ENCODE measurements at places on chromosomes 4 and X.

- DNase-seq: no peak
Measured at GRCh38 chr4:178165951-178166308, 723.7 kb upstream of the AGA start.

- DNase-seq: no peak
Measured at GRCh38 chrX:130702867-130703707, 199.9 kb downstream of the ENOX2 start.

- DNase-seq: no peak
Measured at GRCh38 chrX:130952266-130953043, 49.4 kb upstream of the ENOX2 start.

DNA sequence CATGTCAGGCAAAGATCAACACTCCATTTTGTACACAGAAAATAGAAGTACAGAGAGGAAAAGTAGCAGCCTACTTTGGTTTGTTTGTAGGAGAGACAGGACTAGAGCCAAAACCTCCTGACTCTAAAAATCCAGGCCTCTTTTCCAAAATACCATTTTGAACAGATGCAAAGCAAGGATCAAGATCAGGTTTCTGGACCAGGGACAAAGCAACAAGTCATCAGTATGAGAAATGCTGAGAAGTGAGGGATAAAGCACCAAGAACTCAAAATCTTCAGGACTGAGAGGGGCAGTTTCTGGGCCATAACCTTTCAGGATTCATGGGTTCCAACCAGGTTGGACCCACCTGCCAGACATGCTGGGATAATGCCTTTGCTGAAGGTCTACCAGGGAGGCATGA lies 36.6 kb upstream of the MBTPS2 start:
- no peak for DNase-seq

- DNase-seq: no peak
Measured at GRCh38 chr4:15213302-15213970, 211.2 kb downstream of the CPEB2 start.

DNA sequence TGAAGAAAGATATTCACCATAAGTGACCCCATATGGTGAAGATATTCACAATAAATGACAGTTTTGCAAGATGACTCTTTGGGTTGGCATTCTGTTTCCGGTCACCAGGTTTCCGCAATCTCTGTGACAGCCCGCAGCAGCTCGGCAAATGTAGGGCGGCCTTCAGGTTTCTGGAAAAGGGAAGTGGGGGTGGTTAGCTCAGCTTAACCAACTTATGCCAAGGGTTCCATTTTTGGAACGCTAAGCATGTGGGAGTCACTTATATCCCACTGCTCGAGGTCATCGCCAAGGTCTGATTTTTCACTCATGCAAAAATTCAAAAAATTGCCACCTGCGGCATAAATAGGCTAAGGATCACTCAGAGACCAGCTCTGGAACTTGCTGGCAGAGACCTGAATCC lies 51.0 kb downstream of the NIPAL1 start:
- no peak for DNase-seq

- no peak for DNase-seq
Measured at GRCh38 chr4:22029803-22030202, 81.2 kb upstream of the KCNIP4 start.

DNA sequence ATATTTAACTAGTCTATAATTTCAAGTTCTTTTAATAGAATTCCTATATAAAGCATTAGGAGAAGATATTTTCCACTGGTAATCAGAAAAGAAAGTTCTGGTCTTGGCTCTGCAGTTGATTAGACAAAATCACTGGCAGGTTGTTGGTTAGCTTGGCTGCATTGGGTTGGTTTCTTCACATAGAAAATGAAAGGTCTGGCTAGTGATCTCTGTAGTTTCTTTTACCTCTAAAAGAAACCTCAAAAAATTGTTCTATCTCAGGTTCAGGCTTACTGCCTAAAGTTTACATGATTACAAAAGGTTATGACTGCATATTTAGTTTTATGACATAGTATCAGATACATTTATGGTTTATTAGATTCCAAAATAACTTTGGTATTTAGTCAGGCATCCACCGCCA lies 95.8 kb upstream of the NAP1L5 start:
- no peak for DNase-seq

- DNase-seq: no peak
Measured at GRCh38 chrX:153445856-153446635, at the start of gene TREX2. TSS of gene TREX2 (minus strand) at chrX:153446056. CDS start at chrX:153445430, 626 bp downstream.

- no peak for DNase-seq
Measured at GRCh38 chrX:127259742-127260141, 440.2 kb downstream of the PRR32 start.

- DNase-seq: no peak
Measured at GRCh38 chr4:176856421-176856820, 63.7 kb upstream of the VEGFC start.

DNA sequence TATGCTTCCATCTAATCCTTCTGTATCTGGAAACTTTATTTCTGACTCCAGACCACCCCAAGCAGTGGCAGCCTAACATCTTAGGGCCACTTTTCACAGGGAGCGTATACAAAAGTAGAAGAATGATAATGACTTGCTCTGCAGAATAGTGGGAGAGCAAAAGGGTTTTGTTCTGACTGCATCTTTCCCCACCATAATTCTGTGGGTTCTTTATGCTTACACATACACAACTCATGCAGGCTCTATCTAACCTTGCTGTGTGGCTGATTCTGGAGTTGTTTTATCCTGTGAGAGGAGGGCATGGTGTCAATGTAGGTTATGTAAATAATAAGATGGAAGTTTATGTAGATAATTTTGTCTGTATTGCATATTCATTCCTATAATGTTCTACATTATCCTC lies 42.4 kb upstream of the NDNF start:
- no peak for DNase-seq

GRCh38 chr4:22091906-22092305 lies 143.3 kb upstream of the KCNIP4 start:
- DNase-seq: no peak

DNA sequence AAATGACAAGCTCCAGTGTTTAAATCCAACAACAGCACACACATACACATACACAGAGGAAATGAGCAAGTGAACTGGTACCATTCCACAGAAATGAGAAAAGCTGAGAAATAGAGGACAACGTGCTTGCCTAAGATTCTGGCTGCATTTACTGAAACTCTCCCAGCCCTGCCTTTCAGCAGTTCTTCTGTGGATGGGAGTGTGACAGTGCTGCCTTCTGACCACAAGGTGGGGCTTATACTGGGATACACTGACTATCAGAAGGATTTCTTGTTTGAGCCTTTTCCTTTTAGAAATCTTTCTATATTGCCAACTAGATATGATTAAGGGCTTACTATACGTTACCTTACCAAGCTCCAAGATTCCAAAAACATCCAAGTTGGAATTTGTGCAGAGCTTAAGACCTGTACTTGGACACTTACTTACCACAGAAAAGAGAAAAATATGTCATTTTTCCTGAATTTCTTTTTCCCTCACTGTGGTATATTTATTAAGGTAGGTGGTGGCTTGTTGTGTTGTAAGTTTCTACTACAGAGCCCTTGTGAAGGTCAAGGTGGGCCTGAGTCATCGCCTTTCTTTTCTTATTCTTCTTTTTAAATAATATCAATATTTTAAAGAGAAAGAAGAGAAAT lies 10.7 kb upstream of the CXCL8 start:
- peak; percentile 40 for DNase-seq

DNA sequence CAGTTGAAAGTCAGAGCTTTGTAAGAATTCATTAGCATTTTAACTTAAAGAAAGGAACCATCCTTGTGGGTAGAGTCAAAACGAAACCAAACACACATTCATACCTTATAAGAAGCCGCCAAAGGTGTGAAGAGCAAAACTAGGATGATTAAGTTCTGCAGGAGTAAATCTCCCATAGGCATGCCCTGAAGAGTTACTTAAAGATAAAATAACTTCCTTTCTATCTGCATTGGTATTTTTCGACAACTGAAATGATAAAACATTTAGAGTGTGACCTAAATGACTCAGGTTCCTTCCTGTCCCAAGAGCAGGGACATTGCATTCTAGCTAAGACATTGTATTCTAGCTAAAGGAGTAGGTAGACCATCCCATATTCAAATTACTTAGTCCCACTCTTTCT lies 75.3 kb downstream of the BCOR start:
- no peak for DNase-seq

DNA sequence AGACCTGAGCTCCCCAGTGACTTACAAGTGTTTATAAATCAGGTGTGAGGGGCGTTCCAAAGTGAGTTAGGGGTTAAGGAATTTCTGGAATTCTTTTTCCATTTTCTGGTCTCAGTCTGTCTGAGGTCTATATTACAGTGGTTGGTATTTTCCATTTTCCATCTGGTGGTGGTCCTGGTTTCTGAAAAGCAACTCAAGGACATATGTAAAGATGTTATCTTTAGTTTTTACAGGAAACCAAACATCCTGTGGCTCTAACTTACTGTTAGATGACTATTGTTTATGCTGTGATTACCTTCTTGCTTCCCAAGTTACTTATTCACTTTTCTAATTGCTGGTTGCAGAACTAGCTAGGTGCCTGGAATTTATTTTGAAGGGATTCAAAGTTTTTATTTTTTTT lies 53.5 kb upstream of the IL21 start:
- no peak for DNase-seq

DNA sequence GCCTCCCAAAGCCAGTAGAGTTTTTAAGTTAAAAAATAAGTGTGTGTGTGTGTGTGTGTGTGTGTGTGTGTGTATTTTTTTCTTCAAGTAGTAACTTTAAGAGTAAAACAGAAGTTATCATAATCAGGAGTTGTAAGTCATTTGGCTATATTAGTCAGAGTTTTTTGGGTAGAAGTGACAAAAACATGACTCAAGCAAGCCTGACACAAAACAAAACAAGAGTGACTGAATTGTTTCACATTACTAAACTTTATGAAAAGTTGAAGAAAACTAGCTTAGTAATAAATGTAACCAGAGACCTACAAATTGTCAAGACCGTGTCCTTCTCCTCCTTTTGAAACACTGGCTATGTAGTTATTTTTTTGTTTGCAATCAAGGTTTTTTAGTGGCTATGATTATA lies 738.0 kb upstream of the PITX2 start:
- no peak for DNase-seq

GRCh38 chr4:82774711-82775171 lies 23.9 kb downstream of the SCD5 start:
- DNase-seq: no peak

DNA sequence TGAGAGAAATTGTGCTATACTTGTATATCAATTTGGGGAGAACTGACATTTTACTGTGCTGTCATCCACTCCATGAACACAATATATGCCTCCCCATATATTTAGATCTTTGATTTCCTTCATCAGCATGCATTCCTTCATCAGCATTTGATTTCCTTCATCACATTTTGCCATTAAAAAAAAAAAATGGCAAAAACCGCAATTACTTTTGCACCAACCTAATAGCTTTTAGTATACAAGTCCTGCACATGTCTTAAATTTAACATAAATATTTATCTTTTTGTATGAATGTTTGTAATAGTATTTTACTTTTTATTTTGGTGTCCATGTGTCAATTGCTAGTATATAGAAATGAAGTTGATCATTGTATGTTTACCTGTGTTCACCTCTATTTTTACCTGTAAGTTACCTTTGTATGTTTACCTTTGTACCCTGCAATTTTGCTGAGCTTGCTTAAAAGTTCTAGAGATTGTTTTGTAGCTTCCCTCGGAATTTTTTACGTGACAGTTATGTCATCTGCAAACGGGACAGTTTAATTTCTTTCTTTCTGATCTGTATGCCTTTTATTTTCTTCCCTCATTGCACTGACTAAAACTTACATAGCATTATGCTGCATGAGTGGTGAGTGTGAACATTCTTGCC lies 86.2 kb downstream of the CPEB2 start:
- DNase-seq: no peak

GRCh38 chr4:40723728-40724127 lies 26.0 kb upstream of the NSUN7 start:
- DNase-seq: no peak

GRCh38 chr4:71237641-71238040 lies 101.2 kb upstream of the SLC4A4 start:
- no peak for DNase-seq

- DNase-seq: no peak
Measured at GRCh38 chr4:65651031-65651430, 19.3 kb downstream of the EPHA5 start.

- no peak for DNase-seq
Measured at GRCh38 chrX:1418901-1419544, 27.1 kb upstream of the SLC25A6 start.

GRCh38 chr4:17763931-17764330 lies 17.5 kb downstream of the FAM184B start:
- DNase-seq: no peak

- no peak for DNase-seq
Measured at GRCh38 chr4:186249785-186250754, 15.9 kb upstream of the F11 start.

GRCh38 chrX:153633048-153633447 lies 14.0 kb upstream of the DUSP9 start:
- DNase-seq: no peak

GRCh38 chrX:152245213-152245612 lies 106.8 kb upstream of the MAGEA10 start:
- no peak for DNase-seq

DNA sequence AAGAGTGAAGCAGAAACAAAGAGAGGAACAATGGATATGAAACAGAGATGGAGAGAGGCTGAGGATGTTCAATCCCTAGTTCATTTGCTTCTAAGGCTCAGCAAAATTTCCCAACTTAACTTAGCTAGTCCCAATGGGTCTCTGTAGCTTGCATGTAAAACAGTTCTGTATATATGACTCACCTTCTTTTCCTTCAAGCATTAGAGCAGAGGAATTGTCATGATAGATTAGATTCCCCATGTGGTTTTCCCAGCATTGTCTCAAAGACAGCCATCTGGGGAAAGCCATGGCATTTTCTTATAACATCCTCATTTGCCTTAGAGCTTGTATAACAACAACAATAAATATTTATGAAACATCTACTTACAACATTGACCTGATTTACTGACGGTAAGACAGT lies 93.9 kb upstream of the GATB start:
- DNase-seq: no peak

DNA sequence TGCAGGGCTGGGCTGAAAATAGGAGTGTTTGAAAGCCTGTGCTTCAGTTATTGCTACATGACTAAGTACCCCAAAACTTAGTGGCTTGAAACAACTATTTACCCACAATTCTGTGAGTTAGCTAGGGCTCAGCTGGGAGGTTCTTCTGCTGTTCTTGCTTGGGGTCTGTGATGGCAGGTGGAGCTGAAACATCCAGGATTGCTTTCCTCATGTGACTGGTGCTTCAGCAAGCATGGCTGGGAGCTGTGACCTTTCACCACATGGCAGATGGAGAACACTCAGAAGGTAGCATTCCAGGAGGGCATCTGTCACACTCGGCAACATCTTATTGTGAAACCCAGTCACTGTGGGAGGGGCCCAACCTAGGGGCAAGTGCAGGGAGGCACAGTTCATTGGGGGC lies 57.0 kb upstream of the TBC1D14 start:
- no peak for DNase-seq

DNA sequence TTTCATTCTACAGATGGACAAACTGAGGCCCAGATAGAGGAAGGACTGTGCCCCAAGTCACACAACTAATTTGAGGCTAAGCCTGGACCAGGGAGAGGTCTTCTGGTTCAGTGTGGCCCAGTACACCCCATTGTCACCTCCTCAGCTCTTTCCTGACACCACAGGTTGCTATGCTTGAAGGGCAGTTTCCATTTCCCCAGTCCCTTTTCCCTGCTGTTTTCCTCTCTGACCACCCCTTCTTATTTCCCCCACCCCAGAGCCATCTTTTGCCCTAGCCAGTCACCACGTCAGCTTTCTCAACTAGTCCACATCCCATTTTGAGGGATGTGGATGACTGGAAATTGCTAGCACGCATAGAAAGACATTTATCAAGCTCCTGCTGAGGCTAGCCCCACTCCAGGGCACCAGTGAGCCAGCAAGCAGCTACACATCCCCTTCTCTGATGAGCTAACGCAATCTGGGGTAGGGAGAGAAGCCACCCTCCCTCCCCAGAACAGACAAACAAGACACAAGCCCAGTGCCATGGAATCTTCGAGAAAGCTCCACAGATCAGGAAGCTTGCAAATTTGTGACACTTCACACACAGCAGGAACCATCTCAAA lies 1.3 kb downstream of the GABRE start:
- DNase-seq: no peak

All from neural crest cell (in vitro differentiated cells).